ENCODE measurements at places on chromosomes 6 and 20.
A peak's percentile ranks its signal among the peaks of the same experiment; 100 is the strongest.

- DNase-seq: peak; percentile 57
Observed at GRCh38 chr6:56699066-56699654, 56.5 kb upstream of the DST start.

GRCh38 chr6:168182908-168183612, 104.0 kb upstream of the FRMD1 start:
- no peak for DNase-seq

- DNase-seq: no peak
Observed at GRCh38 chr20:64080013-64080812, at the start of gene OPRL1. OPRL1 (plus strand) TSS chr20:64080082; CDS start chr20:64092721, 12,639 bp downstream.

DNA sequence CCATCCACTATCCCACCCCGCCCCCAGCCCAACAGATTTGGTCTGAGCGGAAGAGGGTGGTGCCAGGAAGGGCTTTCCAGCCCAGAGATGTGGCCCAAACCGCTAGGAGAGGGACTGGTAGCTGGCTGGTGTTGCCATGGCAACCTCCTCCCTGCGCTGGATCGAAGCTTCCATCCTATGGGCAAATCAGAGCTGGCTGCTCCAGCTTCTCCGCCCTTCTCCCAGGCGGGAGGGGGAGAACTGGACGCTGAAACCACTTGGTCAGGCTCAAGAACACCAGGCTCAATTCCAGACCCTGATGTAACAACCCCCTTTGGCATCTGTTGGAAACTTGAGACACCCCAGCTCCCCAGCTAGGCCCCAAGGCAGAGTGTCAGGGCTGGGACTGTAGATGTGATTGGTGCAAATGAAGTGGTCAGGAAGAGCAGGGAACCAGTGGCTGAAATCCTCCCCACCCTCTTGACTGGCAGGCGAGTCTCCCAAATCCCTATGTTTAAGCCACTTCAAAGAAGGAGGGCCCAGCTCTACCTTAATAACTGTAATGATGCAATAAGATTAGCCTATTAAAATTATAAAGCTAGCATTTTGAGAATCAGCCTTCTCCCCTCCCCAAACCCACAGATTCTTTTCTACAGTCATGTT, 4.2 kb downstream of the RIMS4 start:
- DNase-seq: peak; percentile 89

DNA sequence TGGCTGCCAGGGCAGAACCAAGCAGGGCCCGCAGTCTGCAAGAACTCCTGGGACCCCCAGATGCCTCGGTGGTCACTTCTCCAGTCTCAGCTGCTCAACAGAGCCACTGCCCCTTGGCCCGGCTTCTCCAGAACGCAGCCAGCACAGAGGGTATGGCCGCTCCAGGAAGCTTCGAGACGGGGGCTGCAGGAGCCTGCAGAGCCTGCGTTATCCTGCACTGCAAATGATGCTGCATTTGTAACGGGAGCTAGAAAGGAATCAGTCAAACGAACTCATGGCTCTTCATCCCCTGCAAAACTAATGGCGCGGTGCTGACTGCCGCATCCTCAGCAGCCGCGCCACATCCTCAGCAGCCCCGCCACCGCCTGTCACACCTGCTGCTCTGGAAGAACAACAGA, 254.9 kb downstream of the TAF4 start:
- no peak for DNase-seq
